Cerebellar nuclear complex (tissue), 1 donor: ENCODE measurements at places on chromosomes 4 and X.

GRCh38 chr4:109067508-109068235, 234.8 kb downstream of the COL25A1 start:
- DNase-seq: no peak

GRCh38 chrX:147917700-147918695, 6.3 kb downstream of the FMR1 start:
- DNase-seq: no peak

DNA sequence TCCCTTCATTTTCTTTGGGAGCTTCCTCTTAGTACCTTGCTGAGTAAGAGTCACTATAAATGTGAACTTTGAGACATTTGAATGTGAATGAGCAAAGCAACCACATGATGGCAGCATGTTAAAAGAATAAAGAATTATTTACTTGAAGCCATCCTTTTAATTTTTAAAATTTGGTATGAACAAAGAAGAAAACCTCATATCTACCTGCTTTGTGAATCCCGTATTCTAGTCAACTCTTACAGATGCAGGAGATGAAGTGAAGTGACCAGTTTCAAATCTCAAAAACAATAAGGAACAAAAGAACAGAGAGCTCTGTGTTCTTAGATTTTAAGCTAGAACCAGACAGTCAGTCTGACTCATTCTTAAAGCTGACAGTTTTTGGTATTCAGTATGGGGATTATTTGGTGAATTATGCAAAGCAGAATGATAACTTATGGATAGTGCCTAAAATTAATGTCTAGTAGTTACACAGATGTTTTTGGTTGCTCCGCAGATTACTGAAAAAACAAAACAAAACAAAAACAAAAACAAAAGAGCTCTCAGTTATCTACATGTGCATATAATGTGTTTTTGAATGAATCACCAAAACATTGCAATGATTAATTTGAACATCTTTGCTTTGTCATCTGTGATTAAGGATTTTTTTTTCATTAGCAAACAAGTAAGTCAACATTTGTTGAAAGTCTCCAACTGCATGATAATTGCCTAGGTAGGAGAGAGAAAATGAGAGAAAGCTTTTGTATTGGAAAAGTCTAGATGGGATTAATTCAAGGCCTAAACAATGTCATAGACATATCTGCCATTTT, 48.2 kb upstream of the H2AZ1 start:
- DNase-seq: no peak

GRCh38 chrX:117840645-117841044, 276.0 kb downstream of the KLHL13 start:
- DNase-seq: no peak

DNA sequence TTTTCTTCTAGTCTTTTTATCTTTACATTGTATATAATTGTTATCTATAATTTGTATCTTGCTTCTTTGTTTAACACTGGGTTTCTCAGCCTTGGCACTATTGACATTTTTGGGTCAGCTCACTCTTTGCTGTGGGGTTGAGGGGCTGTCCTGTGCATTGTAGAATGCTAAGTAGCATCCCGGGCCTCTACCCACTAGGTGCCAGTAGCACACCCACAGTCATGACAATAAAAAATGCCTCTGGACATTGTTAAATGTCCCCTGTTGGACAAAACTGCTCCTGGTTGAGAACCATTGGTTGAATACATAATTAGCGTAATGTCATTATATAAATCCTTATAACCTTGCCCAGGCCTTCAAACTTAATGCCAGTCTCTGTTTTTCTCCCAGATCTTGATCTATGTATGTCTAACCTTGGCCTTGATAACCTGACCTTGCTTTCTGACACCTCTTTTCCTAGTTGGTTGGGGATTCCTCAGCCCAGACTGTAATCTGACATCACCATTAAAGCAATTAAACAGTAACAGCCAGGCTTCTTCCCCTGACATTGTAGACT, 46.1 kb downstream of the DCX start:
- DNase-seq: no peak

- no peak for DNase-seq
These were observed 113.5 kb downstream of the RAP1GDS1 start for GRCh38 chr4:98374643-98375042.
